ENCODE measurements at places on chromosomes 7 and 10. TPM values are rescaled to one million over a fixed set of nuclear protein-coding genes. Genes with fewer than 3 reads are reported as not detected.

Gene VGF
- not detected for total RNA-seq

Gene ATG9B
- not detected for total RNA-seq

Gene AMPH
- 0.50 TPM for total RNA-seq

Gene DPCD
- total RNA-seq = 28.7 TPM

Gene GDF2
- not detected for total RNA-seq

Gene SLC13A4
- not detected for total RNA-seq

Gene RBM33
- total RNA-seq = 15.4 TPM

Gene INA
- under 0.01 TPM for total RNA-seq

Gene FUOM
- 18.1 TPM for total RNA-seq

Gene ERCC6
- total RNA-seq = 7.3 TPM

Gene MGMT
- 17.7 TPM for total RNA-seq

Gene SAMD8
- 38.4 TPM for total RNA-seq

Gene UCMA
- total RNA-seq = not detected

Gene LUC7L2
- 69.0 TPM for total RNA-seq

Gene POU6F2
- not detected for total RNA-seq
